Jurkat, Clone E6-1 (cell line): ENCODE measurements at places on chromosomes 7 and 10.
A peak's percentile ranks its signal among the peaks of the same experiment; 100 is the strongest.

- no peak for DNase-seq
Measured at GRCh38 chr7:1829111-1829510, 159.0 kb downstream of the ELFN1 start.

- no peak for DNase-seq
Measured at GRCh38 chr7:140061607-140061930, 1.2 kb downstream of the PARP12 start.

- no peak for DNase-seq
Measured at GRCh38 chr10:120600871-120601649, 144.0 kb downstream of the PLPP4 start.

DNA sequence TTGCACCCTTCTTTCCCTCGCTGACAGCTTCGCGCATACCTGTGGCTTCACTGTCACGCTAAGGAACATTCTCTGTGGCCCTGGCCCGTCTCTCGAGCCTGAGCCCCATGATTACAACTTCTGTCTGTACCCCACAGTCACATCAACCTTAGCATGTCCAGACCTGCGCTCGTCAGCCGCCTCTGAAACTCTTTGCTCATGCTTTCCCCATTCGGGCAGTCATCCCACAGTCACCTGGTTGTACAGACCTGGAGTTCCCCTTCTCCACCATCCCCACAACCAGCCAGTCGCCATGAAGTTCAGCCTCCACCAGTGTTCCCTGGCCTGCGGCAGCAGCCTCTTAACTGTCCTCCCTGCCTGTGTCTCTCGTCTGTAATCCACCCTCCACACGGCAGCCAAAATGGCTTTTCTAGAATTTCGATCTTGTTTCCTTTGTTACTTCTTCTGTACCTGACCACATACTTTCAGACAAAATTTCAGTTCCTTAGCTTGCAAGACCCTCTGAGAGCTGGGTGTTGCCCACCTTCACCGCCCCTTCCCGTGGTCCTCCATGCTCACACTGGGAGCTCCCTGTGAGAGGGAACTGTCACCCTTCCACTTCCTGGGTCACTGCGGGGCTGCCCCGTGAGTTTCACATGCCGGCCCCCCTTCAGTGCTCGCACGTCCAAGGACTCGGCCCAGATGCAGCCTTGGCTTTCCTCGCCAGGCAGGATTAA is 229.2 kb downstream of the CELF2 start:
- DNase-seq = no peak

- no peak for DNase-seq
Measured at GRCh38 chr7:122550545-122550944, 148.4 kb downstream of the RNF133 start.

- DNase-seq = no peak
Measured at GRCh38 chr7:114450431-114450830, 35.8 kb downstream of the FOXP2 start.

GRCh38 chr10:219731-220472 is 84.6 kb downstream of the ZMYND11 start:
- no peak for DNase-seq

DNA sequence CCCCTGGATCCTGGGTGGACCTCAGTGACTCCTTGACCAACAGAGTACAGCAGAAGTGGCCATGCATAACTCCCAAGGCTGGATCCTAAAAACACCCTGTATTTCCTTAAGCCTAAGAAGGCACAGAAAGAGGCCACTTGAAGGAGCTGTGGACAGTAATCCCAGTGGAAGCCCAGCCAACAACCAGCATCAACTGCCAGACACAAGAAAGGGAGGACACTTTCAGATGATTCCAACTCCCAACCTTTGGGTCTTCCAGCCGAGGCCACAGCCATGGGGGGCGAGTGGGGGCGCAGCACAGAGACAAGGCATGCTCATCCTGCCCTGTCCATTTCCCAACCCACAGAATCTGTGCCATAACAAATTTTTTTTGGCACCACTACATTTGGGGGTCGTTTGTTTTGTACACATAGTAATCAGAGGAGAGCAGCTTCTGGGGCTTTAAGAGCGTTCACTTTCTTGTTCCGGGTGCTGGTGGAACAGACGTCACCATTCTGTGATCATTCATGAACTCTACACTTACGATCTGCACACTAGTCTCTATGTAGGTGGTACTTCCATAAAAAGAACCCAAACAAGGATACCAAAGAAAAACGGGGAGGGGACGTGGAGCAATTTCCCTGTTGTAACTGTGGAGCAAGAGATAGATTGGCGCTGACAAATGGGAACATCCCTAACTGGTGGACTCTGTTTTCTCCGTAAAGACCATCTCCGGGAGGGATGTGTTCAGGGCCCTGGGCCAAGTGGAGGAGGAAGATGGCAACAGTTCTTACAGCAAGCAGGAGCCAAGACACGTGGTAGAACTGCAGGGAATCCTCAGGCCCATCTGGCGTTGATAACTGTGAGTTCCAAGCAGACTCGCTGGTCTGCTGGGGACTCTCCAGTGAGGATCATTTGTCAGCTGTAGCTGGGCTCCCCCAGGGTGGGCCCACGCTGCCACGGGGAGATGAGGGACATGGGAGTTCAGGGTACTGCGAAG is 6.0 kb upstream of the SLC29A3 start:
- DNase-seq = no peak

DNA sequence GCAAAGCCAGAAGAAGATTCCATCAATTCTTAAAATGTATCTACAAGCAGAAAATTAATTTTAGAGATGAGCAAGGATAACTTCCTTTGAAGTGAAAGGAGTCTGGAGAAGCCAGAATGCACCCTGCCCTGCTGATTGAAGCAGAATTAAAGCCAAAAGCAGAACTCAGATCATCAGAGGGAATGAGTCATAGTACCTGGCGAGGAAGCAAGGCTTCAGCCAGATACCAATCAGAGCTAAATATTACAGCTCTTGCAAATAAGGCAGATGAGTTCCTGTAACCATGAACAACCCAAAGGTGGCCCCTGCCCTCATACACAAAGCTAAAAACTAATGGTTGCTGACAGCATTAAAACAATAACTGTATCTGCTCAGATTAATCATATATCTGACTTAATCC is 10.4 kb downstream of the HTR7 start:
- no peak for DNase-seq

DNA sequence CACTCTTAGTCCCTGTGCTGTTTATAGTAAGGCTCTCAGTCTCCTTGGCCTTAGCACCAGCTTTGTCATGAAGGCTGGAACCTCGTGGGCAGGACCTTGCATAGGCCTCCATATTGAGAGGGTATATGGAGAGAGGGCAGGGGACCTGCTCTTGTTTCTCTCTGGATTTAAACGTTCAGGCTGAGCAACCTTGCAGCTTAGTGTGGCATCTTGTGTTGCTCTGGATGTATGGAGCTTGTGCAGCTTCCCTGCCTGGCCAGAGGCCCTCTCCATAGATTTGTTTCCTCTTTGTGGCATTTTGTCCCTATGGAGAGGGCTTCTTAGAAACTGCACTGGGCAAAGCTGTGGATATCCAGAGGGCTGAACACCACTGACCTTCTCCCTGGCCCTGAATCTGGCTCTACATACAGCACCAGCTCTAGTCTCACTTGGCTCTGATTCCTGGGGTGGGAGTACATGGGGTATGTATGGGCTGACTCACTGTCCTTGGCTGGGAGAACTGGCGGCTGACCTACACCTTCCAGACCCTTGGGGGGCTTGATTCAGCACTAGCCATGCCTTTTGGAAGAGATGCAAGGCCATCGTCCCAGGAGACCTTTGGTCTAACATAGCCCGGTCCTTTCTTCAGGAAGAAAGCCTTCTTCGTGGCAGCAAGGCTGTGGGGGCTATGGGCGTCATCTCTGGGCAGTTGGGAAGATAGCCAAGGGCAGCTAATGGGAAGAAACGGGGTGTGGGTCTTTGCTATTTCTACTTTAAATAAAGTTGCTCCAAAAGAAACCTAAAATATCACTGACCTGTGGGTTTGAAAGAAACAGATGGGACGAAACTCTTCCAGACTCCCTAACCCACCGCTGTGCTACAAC is 30.5 kb downstream of the ITPRIP start:
- no peak for DNase-seq

DNA sequence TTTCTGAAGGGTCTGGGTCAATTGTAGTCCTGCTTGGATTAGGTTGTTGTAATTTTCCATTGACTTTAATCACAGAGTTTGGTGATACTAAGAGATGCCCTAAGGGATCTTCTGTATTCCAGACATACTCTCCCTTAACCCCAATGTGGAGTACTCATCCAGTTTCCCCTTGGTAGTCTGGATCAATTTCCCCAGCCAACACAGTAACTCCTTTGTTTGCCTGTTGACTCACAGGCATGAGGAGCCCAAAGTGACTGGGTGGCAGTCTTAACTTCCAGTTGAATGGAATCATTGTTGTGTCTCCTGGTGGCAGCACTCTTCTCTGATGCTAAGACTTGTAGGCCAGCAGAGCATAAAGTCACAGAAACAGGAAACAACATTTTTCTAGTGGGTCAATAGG is 41.5 kb upstream of the PIK3CG start:
- no peak for DNase-seq

DNA sequence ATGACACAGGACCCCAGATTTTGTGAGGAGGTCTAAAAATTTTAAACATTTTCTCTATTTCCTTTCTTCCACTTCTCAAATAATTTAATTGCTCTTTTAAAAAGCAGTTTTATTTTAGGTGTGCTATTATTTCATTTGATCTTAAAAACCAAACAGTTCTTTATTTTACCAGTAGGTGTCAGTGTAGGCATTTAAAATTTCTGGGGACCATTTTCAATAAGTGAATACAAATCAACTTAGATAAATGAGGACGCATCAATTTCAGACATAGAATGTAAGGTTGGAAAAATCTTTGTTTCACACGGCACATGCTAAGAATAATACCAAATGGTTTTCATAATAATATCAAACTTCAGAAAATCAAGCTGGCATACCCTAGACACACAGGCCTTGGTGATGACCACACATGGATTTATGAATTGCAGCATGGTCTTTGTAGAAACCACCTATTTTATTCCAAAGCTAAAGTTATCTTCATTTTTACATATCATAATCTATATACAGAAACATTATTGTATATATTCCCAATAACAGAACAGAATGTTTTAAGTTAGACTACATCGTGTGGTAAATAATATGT is 127.6 kb upstream of the SLC26A5 start:
- DNase-seq = peak; percentile 41

- DNase-seq = peak; percentile 60
Measured at GRCh38 chr10:131453721-131454634, 142.5 kb upstream of the TCERG1L start.

- DNase-seq = no peak
Measured at GRCh38 chr10:112839928-112840654, 110.0 kb upstream of the TCF7L2 start.

- no peak for DNase-seq
Measured at GRCh38 chr7:150787321-150788281, 12.6 kb downstream of the TMEM176B start.

DNA sequence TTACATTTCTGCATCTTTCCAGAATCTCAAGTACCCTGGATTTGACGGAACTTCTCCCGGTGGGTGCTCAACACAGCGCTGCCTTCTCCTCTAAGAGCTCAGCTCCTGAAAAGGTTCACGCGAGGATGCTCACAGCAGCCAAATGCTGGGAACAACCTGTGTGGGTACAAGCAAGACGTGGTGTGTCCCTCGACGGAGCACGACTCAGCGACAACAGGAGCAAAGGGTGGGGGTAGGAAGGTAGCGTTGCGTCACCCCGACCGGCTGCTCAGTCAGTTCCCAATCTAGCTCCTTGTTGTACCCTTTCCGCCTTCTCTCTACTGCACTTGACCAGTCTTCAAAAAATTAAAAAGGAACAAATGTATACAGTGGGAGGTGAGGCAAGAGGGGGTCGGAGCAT is 117.3 kb downstream of the PTPRN2 start:
- DNase-seq = no peak

- DNase-seq = no peak
Measured at GRCh38 chr10:74096777-74097176, 53.9 kb downstream of the AP3M1 start.

DNA sequence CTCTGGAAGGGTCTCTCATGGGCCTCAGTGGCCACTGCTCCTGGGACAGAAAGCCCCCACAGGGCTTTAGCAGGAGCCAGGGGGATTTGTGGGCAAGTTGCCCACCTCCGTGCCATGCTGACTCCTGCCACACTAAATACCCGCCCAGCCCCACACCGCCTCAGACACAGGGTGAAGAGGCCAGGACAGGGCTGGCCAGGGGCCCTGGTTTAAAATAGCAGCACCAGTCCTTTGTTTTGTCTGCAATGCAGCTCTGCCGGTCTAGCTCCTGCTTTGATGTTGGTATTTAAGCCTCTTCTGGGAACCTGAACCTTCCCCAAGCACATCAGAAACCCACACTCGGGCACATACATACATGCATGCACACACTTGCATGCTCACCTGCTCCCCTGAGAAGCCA is 14.4 kb upstream of the TNRC18 start:
- no peak for DNase-seq

DNA sequence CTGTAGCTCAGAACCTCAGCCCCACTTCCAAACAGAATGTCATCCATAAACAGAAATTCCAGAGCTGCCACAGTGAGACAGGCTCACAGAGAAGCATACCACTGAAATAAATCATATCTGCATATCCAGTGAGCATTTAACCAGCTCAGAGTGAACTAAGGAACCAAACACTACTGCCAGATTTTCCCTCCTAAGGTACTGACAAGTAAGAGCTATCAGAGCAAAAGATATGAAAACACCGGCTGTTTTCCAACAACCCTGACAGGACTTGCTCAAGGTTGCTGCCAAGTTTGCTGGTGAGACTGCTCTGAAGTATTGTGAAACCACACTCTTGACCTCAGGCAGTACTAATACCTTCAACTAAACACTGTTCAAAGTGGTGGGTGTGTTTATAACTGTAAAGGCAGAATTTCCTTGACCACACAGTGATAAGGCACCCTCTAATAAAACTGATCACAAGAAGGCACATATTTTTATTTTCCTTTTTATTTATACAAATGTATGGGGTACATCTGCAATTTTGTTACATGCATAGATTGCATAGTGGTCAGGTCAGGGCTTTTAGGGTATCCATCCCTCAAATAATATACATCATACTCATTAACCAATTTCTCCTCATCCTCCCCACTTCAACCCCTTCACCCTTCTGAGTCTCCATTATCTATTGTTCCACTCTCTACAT is 18.3 kb downstream of the SGMS1 start:
- DNase-seq = no peak

GRCh38 chr7:50595491-50596102 is 30.4 kb upstream of the DDC start:
- peak; percentile 53 for DNase-seq
